ENCODE measurements at places on chromosomes 11 and 22.

GRCh38 chr11:76781807-76782530 lies 1.2 kb upstream of the TSKU start:
- no peak for DNase-seq

DNA sequence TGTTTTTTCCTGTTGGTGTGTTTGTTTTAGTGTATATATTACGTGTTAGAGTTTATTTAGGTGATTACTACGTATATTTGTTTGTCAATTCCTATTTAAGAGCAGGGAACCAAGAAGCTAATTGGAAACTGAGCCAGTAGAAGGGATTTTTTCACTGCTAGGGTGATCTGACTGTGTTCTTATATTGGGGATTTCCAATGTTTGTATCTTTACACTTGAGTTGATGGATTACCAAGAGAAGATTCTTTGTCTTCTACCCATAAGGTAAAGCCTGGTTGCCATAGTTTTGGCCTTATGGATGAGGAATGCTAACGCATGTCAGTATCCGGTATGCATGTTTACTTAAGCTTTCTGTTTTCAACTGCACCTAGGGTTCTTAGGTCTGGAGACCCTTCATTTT lies 35.6 kb downstream of the SIK2 start:
- no peak for DNase-seq

GRCh38 chr11:57476757-57477506 lies 16.6 kb downstream of the RTN4RL2 start:
- no peak for DNase-seq

GRCh38 chr11:120612513-120613263 lies 101.1 kb downstream of the GRIK4 start:
- no peak for DNase-seq

DNA sequence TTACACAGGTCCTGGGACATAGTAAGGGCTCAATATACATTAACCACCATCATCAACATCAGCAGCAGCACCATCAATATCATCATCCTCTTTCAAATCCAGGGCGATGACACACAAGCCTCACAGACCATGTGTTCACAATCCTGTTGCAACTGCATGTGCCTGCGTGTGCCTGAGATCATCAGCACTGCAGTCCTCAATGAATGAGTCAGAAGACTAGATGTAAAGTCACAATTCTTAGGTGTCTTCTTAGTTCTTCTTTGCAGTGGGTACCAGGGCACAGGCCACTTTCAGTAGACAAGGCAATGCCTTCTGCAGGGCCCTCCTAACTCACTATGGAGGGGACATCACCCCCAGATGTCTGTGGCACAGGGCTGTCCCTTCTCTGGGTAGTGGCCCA lies 111.1 kb downstream of the MYO18B start:
- no peak for DNase-seq

DNA sequence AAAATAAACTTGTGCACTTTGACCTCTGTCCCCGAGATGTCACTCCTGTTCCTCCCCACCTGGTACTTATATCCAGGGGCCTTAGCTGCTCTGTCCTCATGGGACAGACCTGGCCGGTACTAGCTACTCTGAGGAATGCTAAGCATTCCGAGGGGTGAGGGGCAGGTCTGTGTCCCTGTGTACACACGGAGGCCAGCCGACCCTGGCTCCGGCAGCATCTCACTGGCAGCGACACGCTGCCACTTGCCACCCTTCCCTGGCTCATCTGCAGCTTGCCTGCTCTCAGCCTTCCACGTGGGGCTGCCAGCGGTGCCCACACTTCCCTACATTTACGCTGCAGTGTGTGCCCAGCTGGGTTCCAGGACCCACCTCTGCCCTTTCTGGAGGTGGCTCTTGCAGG lies 21.6 kb upstream of the TEF start:
- no peak for DNase-seq

DNA sequence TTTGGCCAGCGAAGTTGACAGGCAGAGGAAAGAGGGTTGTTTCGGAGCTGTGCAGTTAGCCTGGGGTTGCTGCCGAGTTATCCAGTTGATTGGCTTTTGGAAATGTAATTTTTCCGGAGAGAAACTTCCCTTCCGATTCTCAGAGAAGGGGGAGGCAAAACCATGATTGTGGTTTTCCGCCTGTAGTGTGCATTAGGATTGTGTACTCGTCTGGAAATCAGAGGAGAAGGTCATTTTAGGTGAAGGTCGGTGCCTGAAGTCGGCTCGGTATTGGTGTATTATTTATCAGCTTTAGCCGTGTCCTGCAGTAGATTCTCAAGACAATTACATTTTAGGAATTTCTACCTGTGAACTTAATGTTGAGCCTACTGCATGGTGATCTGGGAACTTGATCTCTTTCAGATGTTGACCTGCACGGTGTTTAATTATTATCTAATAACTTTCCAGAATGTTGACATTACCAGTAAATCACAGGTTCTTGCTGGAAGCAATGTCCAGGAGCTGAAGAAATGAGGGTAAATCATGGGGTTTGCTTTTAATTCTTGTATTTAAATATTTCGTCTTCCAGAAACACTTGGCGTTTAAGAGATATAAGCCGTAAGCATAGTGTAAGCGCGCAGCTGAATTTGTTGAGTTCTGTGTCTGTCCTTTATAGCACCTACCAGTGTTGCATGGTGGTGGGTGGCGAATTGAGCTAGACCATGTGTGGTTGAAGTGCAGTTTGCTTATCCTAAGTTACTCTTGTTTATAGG lies 1.3 kb downstream of the ARHGEF12 start:
- no peak for DNase-seq

- DNase-seq, result no peak
Observed at GRCh38 chr11:119614222-119615002, 114.6 kb downstream of the NECTIN1 start.

DNA sequence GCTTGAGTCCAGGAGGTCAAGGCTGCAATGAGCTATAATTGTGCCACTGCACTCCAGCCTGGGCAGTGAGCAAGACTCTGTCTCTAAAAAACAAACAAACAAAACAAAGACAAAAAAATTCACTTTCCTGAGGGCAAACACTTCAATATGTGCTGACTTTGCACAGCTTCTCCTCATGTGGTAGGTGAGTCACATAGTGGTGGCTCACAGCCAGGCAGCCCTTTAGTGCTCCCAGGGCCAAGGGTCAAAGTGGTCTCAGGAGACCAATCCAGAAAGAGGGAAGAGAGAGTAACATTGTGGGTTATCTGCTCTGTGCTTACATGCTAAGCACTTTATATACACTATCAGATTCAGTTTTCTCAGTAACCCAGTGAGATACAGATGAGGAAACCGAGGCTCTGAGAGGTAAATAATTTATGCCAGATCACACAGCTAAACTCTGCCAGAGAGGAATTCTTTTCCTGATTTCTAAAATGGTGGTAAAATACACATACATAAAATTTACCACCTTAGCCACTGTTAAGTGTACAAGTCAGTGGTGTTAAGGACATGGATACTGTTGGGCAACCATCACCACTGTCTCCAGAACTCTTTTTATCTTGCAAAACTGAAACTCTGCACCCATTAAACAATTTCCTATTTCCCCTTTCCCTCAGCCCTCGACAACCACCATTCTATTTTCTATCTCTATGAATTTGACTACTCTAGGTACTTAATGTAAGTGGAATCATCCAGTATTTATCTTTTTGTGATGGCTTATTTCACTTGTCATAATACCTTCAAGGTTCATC lies 231.7 kb upstream of the NARS2 start:
- no peak for DNase-seq

GRCh38 chr22:24601217-24602104 lies 1.5 kb upstream of the GGT1 start:
- no peak for DNase-seq

- peak; percentile 64 for DNase-seq
Observed at GRCh38 chr11:28110108-28110820, 2.1 kb downstream of the METTL15 start.

GRCh38 chr11:62295504-62295903 lies 3.4 kb downstream of the SCGB1D4 start:
- no peak for DNase-seq

DNA sequence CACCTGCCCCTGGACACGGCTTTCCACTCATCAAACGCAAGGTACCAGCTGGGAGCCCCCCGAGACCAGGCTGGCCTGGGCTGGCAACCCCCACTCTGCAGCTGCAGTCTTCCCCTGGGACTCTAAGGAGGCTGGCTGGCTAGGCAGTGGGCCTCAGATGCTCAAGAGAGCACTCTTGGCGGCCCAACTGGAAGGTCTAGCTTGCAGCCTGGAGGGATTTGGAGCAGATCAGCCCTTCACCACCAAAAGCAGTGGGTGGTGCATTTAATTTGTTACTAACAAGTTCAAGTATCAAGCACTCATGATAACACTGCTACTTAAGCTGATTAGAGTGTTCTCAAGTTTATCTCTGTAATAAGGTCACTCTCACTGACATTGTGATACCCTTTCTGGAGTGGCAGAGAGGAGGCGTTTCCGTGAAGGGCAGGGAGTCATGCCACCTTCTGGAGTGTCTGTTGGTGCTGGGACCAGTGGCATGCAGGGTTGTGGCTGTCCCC lies 21.5 kb downstream of the C22orf23 start:
- DNase-seq, result no peak

GRCh38 chr11:108939135-108939534 lies 274.3 kb downstream of the DDX10 start:
- no peak for DNase-seq

- DNase-seq, result no peak
Observed at GRCh38 chr11:126405374-126405773, 49.9 kb downstream of the ST3GAL4 start.

DNA sequence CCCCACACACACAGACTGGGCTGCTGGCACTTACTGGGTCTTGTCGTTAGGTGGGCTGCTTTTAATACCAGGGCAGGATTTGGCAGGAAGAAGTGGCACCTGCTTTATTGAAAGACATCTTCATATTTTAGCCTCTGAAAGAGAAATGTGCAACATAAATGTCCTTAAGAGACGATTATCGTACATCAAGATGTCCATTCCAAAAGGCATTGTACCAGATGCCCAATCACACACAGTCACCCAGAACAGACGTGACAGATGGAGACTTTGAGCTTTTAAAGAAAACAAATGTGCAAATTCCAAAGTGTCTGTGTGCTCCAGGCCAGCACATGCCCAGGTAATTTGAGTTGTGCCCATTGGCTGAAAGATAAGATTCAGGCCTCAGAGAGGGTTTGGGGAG lies 155.7 kb downstream of the RRAS2 start:
- DNase-seq, result no peak

DNA sequence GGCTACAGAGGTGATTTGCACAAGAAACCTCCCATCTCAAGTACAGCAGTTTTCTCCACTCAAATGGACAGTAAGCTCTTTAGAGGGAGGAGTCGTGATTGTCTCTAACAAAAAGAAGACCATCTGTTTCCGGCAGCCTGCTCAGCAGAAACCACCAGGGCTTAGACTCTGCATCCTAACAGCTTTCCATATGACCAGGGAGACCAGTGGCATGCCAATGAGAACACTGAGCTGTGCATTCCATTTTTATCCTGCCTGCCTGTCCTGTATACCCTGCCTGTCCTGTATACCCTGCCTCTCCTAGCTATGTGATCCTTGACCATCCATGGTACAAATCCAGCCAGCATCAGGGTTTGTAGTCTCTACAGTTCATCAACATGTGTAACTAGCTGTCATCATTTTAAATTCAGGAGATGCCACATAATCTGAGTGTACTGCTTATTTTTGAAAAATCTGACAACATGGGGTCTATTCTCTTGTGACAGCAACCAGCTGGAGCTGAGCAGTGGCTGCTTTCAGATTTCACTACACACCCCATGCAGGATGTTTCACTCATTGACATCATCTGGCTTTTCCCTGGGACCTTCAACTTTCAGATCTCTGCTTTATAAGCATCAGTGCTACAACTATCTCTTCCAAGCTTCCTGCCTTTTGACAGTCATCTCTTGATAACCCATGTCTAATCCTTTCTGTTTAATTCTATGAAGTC lies 50.5 kb upstream of the POU2AF2 start:
- no peak for DNase-seq

GRCh38 chr22:27724709-27725108 lies 76.8 kb downstream of the MN1 start:
- no peak for DNase-seq

DNA sequence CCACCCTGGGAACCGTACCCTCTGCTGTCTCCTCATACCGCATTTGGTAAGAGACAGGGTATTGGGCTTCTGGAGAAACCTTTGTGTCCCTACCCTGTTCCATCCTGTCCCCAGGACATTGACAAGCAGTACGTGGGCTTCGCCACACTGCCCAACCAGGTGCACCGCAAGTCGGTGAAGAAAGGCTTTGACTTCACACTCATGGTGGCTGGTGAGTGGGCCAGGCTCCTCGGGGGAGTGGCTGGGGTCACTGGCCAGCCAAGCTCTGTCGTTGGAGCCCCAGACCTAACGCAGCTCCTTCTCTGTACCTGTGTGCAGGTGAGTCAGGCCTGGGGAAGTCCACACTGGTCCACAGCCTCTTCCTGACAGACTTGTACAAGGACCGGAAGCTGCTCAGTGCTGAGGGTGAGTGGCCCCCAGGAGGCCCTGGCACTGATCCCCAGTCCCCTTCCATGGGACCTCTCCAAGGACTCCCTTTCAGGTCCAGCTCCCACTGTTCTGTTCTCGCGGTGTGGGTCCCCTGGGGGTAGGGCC lies 3.8 kb upstream of the GP1BB start:
- no peak for DNase-seq

DNA sequence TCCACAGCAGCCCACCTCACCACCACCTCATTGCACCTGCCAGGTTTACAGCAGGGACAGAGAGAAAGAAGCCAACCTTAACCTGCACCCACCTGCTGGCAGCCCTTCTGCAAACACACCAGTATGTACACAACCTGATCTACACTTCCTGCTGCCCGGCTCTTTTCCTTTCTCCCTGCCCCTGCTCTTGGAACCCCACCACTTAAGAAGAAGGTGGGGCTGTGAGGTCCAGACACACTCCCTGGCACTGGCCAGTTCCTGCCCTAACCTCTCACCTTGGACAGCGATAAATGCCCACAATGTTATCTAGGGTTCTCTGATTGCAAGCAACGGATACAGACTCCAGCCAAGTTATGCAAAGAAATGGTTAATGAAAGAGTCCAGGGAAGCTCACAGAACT lies 10.8 kb upstream of the SLC35C1 start:
- DNase-seq, result no peak

DNA sequence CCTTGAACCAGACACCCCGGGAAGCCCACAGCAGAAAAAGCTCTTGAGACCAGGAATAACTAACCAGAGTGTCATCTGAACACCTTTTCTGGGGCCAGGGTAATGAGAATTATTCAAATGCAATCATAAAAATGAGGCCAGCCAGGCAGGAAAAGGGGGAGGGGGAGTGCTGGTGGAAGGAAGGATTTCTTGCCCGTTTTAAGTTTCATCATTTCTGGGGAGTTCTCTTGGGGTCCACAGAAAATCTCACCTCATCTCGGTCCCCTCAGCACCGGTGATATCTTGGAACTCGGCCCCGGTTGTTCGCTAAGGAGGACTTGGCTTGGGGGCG lies 495 bp upstream of the PKNOX2 start:
- DNase-seq, result no peak

DNA sequence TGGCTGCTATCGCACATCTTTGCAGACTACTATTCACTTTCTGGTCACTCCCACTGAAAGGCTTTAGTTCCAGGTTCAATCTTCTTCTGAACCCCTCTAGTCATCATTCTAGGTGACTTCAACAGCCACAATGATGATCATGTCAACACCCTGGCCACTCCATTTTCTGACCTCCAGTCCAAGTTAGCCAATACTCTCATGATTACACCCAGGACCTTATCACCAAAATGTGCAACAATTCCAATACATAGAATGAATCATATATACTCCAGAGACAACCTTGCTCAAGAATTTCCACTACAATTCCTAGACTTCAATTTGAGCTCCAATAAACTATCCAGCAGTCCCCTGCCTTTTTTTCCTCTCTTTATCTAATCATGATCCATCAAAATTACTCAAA lies 70.7 kb downstream of the PAK1 start:
- DNase-seq, result no peak

GRCh38 chr11:93845181-93846092 lies 5.0 kb downstream of the VSTM5 start:
- no peak for DNase-seq
